ENCODE measurements at places on chromosomes 3 and 15.

DNA sequence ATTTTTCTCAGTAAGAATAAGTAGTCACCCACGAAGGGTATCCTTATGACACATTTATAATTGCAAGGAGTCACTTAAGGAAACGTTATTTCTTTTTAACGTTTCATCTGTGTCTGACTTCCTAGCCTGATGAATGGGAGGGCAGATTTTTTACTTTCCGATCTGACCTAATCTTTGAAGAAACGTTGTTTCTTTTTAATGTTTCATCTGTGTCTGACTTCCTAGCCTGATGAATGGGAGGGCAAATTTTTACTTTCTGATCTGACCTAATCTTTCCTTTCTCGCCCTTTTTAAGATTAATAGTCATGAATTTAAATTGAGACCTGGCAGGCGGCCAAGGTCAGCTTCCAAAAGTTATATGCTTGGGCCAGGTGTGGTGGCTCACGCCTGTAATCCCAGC, 3.0 kb upstream of the KLHL6 start:
- DNase-seq = no peak

DNA sequence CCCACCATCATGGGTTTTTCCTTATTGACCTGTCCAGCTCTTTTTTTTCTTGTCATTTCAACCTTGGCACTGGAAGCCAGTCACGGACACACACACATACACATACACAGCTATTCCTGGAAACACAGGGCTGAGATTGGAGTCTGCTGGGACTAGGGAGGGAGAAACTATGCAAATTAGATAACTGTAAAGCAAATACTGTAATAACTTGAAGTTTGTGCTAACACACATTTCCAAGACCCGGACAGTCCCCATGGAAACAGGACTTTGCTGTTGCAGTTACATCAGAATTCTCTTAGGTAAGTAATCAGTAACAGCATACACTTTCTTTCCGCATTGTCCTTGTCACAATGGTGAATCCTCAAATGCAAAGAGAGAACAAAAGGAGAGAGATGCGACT, 304.4 kb downstream of the KBTBD8 start:
- DNase-seq = no peak

DNA sequence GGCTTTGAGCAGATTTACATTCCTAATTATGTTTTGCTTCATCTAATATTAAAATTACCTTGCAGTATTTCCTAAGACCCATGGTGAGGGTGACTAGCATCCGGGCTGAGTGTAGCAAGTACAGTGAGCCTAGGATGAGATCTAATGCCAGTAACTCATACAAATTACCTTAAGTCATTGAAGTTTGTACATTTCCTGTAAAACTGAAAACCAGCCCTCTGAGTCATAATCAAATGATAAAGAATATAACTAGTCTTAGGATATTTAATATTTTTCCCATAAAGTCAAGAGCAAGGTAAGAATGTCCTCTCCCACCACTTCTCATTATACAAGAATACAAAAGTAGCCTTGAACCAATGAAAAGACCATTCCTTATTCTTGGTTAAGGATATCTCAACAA, 54.8 kb upstream of the CHRM5 start:
- DNase-seq = peak; percentile 68

DNA sequence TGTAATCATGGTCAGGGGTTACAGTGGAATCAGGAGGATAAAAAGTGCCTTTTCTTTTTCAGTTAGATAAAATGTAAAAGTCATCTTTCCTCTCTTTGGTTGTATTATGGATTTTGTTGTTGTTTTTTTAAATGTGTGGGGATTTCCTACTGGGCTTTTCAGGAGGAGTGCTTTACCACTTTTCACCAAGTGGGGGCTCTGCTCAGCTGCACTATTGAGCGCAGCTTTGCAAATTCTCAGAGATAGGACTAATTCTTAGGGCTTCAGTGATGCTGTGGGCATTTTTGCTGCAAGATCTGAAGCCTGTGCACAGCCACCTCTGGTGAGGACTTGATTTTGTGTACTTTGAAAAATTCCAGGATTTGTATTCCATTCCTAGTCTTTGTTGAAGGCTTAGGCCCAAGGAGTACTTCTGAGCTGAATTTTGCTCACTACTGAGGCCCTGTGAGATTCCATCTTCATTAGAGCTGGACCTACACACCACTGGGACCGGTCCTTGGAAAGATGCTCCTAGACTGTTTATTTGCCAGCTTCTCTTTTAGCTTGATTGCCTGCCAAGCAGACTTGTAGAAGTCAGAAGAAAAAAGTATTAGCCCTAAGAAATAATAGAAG, 7.5 kb downstream of the GNB5 start:
- DNase-seq = peak; percentile 68

DNA sequence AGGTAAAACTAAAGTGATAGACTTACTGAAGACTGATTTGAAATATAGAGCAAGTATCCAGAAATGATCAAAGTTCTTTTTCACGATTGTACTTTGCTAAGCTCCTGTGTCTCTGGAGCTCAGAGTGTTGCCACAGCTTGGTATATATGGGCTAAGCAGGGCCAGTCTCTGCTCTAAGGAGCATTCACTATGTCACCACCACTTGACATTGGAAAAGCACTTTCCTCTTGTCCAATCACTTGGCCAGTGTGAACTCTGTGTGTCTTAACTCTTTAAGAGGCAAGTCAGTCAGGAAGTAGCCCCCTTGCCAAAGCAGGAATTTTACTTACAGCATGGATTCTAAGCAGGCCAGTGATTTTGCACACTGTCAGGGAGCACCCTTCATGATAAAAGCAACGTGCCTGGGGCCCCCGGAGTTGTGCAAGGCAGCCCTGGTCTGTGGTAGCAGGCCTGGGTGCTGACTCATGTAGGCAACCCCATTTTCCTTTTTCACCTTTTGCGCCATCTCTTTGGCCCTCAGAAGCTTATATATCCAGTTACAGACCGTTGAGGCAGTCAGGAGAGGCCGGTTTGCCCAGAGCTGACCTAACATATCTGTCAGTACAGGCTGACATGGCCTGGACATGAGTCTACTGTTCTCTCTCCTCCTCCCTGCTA, 73.0 kb downstream of the HCN4 start:
- DNase-seq = peak; percentile 37

- no peak for DNase-seq
These were observed 14.1 kb downstream of the WDR53 start for GRCh38 chr3:196554205-196554604.

- DNase-seq = no peak
These were observed 84.0 kb upstream of the SEC13 start for GRCh38 chr3:10404876-10405275.

DNA sequence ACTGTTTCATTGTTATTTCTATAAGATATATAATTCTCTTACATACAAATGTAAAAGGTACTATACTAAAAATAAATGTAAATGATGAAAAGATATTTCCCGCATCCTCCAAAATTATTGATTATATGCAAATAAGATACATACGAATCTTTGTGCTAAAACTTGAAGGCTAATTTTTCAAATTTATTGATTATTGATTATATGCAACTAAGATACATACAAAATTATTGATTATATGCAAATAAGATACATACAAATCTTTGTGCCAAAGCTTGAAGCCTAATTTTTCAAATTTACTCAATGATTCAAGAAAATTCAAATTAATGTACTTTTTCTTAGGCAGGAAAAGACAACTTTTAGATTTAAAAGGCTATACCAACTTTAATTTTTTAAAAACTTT, 319.8 kb downstream of the TBC1D5 start:
- no peak for DNase-seq

DNA sequence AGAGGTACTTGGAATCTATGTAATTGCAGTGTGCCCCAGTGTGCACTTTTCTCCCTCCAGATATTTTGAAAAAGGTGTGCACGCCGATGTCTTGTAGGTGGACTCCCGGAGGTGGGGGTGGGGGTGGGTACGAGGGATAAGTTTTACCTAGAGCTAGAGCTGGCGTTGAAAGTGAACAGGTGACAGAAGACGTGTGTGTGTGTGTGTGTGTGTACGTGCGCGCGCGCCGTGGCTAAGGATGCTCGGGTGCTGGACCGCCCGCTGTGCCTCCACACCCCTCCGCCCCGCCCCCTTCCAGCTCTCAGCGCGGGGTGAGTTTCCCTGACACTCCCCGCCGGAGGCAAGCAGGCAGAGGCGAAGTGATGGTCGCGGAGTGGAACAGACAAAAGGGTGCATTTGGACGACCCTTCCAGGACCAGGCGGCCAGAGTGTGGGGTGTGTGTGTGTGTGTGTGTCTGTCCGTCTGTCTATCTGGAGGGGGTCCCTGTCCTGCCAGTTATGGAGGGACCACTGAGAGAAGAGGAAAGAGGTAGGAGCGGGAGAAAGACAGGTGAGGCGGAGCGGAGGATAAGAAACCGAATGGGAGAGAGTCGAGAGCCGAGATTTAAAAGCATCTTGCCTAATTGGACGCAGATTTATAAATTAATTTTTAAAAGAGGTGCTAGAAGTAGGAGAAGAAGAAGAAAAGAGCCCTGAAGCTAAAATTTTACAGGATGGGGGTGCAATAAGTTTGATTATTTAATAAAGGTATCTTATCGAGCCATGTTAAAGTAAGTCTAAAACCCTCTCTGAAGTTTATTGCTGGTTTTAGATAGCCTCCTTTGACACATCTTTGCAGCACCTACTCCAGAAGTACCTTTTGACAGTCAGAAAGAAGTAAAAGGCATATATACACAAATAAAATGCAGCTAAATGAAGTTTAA, 335.8 kb upstream of the THRB start:
- DNase-seq = no peak

- no peak for DNase-seq
These were observed 783 bp downstream of the ITIH1 start for GRCh38 chr3:52777959-52778805.

GRCh38 chr3:173340626-173341025, 56.9 kb upstream of the NLGN1 start:
- no peak for DNase-seq

- peak; percentile 78 for DNase-seq
These were observed 32.6 kb upstream of the PDE8A start for GRCh38 chr15:84949043-84949442.

- no peak for DNase-seq
These were observed 52.6 kb upstream of the SMAD6 start for GRCh38 chr15:66649235-66649984.

- no peak for DNase-seq
These were observed 71.4 kb downstream of the KLF13 start for GRCh38 chr15:31397851-31398661.

DNA sequence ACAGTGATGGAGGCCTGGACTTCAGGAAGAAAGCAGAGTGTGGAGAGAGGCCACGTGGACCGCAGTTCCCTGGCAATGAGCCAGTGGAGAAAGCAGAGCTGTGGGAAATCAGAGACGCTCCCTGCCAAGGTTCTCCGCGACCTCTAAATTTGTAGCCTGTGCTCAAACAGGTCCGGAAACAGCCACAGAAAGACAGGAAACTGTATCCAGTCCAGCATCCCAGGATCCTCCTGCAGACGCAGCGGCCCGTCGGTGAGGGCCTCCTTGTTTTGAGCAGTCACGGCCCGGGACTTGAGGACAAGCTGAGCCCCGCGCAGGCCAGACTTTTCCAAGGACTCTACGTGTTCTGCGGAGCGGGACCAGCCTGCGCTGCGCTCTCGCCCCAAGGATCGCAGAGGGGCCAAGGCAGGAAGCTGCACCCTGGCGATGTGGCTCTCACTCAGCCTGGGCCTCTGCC, 22.3 kb downstream of the RPSA start:
- peak; percentile 54 for DNase-seq

- peak; percentile 2 for DNase-seq
These were observed 406 bp upstream of the GABRB3 start for GRCh38 chr15:26773067-26773877.

DNA sequence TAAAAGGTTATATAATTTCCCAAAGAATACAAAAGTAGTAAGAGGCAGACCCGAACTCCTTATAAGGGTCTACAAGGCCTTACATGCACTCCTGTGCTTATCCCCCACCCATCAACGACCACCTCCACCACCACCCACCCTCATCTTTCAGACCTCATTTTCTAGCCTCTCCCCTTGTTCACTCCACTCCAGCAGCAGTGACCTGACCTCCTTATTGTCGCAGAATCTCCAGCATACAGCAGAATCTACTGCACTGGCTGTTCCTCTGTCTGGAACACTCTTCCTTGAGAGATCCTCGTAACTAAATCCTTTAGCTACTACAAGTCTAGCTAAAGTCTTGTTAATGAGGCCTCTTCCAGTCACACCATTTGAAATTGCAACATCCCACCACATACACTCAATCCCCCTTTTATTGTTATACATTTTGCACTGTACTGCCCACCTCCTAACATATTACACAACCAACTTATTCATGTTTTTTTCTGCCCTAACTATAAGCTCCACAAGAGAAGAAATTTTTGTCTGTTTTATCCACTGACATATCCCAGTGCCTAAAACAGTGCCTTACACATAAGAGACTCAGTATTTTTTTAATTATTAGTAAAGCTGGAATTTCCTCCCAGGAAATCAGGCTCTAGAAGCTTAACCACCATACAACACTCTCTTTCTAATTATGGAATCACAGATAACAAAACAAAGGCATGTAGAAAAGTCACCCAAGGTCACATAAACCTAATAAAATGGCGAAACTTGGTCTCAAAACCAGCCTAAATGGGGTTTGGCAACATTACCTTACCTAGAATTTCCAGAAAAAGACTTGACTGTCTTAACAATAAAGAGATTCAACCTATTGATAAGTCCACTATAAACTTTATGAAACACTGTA, 40.2 kb downstream of the ZNF148 start:
- no peak for DNase-seq

DNA sequence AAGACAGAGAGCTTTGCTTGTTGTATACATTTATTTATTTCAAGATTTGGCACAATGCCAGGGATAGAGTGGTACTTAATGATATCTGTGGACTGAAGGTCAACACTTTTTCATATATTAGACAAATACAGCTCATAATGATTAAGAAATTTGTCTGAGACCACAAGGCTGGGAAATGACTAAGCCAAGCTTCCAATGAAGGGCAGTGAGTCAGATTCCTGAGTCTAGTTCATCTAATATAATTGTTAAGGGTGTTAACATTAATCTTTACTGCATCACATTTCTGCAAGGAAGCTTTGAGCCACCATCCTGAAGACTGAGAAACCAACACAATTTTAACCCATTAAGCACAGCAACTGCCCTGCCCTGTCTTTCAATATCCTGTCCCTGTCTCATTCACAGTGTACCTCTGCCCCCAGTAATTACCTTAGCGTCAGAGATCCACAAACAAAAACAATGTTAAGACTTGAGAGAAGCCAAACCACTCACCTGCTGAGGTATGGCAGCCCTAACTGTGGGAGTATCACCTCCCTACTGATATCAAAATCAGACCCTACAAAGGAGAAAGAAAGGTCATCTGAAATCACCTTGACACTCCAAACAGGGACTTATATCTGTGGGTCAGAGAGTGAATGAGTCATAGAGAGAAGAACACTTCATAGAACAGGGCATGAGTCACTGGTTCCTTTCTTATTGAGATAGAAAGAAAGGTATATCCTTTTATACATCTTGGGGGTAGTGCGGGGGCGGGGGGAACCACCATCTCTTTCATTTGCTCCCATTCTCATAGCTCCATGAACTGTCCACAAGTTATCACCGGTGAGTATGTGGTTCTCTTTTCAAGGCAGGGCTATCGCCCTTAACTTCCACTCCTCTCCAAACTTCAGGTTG, 74.7 kb downstream of the MAGI1 start:
- peak; percentile 84 for DNase-seq

GRCh38 chr3:198088421-198088955, 128.5 kb downstream of the LMLN start:
- no peak for DNase-seq

- peak; percentile 19 for DNase-seq
These were observed 95.8 kb upstream of the GOLGA8J start for GRCh38 chr15:29986946-29987345.

- DNase-seq = peak; percentile 73
These were observed 348.3 kb upstream of the TMCO5A start for GRCh38 chr15:37586011-37586583.

Data from cardiac fibroblast (primary cell).